ENCODE measurements at places on chromosomes 13 and 19.

GRCh38 chr13:95245071-95245470 is 56.2 kb downstream of the ABCC4 start:
- no peak for DNase-seq

DNA sequence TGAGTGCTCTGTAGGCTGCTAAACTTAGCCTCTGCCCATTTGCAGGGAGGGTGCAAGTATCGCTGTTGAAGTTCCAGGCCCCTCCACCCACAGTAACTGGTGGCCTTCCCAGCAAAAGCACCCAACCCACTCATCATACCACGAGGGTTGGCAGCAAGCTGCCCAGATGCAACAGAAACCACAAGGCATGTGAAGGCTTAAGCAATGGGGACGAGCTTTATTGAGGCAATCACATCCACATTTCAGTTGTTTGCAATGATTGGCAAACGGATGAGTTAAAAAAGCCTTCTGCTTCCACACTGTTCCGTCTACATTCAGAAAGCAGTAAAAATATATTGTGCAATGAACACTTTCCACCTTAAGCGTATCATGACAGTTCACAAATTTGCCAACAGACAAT is 10.3 kb downstream of the GJB6 start:
- no peak for DNase-seq

GRCh38 chr13:32639502-32640105 is 53.4 kb downstream of the PDS5B start:
- peak; percentile 67 for DNase-seq

- peak; percentile 43 for DNase-seq
Observed at GRCh38 chr13:102580552-102581169, 16.1 kb upstream of the TPP2 start.

DNA sequence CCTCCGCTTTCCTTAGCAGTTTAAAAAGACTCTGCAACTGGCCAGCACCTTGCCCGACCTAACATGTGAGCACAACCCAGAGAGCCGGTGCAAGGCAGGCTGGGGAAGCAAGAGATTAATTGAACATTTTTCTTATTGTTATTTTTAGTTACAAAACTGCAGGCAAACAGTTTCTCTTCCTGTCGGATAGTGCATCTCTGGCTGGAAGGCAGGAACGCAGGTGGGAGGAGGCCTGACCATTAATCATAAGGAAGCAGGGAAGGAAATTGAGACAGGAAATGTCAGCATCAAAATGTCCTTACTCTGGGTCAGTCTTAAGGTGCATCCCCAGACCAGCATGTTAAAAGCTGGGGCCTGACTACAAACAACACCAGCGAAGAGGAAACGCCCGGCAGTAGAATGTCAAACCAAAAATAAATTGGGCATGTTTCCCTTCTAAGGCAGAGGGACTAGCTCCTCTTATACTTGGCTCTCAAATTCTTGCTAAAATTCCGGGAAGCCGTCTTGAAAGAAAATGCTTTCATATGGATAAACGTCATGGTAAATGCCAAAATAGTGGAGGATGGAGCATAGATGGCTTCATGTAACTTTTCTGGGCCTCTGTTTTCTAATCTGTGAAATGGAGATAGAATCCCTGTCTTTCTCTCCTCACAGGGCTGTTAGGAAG is 226.8 kb downstream of the RAP2A start:
- DNase-seq = no peak

DNA sequence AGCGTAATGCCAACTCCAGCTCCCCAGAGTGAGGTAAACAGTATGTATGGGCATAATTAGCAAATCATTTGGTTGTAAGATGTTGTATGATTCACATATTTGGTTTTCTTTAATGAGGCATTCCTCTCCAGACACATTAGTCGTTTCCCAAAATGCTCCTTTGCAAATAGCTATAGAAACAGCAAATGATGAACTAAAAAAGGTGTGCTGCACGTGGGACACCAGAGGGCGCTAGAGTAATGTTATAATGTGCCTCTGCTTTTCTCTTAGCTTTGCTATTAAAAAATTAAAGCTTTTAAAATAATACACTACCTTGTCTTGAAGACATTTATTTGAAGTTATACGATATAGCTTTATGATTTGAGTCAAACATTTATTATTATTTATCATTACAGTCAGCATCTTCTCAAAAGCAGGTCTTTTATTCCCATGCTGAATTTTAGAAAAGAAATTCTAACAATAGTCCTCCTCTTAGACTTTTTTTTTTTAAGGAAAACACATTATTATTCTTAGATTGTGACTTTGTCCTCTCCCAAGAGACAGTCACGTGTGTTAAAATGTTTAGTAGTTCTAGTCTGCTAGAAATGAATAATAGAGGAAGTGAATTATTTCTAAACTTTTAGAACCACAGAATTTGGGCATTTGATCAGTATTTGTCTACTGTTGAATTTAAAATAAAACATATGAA is 121.6 kb upstream of the FRY start:
- DNase-seq = peak; percentile 67

- DNase-seq = no peak
Observed at GRCh38 chr19:10587022-10587838, at the start of gene AP1M2. Gene AP1M2, minus strand, starts transcription at chr19:10587312. Its CDS starts 81 bp downstream, at chr19:10587231.

DNA sequence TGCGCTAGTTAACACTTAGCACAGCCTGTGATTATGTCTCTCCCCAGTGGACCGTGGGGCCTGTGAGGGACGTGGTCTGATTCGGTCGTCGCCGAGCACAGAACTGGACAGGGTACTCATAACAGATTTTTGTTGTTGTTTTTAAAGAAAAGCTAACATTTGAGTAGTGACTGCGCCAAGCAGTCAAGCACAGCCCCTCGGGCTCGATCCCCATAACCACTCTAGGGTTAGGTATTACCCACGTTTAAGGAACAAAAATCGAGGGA is 805 bp upstream of the PTOV1 start:
- no peak for DNase-seq

DNA sequence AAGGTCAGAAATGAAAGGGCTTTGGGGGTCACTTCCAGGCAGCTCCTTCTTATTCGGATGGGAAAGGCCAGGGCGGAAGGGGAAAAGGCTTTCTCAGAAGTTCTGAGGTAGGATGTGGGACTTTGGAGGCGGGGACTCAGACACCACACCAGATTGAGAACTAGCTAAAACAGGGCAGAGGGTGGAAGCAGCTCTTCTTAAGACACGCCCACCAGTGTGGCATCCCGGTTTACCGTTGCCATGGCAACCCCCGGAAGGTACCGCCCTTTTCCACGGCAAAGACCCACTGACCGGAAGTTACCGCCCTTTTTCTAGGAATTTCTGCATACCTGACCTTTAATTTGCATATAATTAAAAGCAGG is 3.8 kb upstream of the LILRA5 start:
- no peak for DNase-seq

DNA sequence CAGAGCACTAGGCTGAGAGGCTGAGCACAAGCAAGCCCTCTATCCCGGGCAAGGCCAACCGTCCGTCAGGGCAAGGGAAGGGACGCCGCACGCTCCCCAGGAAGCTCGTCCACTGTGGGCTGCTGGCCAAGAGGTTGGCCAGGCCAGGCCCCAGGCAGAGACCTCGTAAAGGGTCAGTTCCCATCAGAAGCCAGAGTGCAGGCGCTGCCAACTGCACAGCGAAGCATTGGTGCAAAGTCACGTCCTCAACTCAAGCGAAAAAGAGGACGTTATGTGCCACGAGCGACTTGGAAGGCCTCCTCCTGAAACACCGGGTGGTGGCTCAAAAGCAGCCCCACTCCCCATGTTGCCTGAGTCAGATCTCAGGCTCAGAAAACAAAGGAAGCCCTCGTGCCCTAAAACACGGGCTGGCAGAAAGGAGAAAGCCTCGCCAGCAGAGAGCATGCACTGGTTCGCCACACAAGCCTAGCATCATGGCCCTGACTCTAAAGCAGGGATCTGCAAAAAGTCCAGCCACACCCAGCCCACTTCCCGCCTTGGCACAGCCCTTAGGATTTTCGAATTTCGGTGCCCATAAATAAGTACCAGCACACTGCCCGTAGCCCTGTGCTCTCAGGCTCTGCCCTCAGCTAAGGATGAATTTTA is 4.7 kb downstream of the AKAP8 start:
- DNase-seq = no peak

- DNase-seq = no peak
Observed at GRCh38 chr13:66329988-66330451, 900.1 kb downstream of the PCDH9 start.

- DNase-seq = no peak
Observed at GRCh38 chr13:29369060-29369743, 226.3 kb downstream of the SLC7A1 start.

DNA sequence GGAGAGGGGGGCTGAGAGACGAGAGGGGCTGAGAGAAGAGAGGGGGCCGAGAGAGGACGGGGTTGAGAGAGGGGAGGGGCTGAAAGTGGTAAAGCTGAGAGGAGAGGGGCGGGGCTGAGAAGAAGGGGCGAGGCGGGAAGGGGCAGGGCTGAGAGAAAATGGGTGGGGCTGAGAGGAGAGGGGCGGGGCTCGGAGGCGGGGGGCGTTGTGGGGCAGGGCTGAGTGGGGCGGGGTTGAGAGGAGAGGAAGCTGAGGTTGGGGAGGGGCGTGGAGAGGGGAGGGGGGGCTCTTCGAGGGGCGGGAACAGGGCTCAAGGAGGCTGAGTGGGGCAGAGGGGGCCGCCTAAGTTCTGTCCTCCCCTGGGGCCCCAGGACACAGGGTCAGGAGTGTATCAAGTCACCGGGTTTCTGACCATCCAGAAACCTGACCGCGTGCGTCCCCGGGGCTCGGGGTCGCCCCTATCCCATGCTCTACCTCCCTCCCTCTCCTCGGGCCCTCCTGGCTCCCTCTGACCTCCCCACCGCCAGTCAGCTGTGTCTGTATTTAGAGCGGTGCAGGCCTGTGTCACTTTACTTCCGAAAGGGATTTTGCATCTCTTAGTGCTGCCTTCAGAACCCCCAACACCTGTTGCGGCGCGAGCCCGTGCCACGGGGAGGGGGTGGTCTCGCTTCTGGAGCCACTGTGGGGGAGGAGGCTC is 38.6 kb upstream of the SEMA6B start:
- DNase-seq = peak; percentile 60

- DNase-seq = no peak
Observed at GRCh38 chr19:4362831-4363545, 19.6 kb downstream of the MPND start.

GRCh38 chr19:40414542-40415535 is 1.7 kb upstream of the PRX start:
- DNase-seq = no peak

DNA sequence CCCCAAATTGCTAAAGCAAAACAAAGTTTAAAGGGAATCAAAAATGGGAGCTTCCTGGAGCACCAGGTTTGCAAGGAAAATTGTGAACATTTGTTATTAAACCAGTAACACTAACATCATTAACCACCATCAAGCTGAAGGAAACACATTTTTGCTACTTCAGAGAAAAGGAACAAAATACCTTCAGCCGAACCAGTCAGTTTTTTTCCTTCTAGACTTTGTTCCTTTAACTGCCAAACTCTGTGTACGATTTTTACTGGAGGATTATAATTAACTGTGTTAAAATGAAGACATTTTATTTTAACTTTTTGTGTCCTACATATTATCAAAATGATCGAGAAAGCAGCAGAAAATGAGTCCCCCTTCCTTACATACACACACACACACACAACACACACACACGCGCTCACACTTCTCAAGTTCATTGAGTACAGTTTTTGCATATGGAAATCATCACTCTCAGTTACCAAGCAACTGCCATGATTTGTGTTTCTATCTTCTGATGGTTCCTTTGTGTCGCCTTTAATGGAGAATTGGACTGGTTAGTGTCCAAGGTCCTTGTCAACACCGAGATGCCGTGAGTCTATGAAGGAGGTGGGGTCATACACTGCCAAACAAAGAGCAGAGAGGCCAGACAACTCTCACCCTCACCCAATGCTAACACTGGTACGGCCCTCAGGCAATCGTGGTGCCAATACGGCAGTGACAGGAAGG is 9.8 kb upstream of the SERP2 start:
- no peak for DNase-seq

GRCh38 chr13:34750078-34750931 is 191.8 kb upstream of the NBEA start:
- no peak for DNase-seq

DNA sequence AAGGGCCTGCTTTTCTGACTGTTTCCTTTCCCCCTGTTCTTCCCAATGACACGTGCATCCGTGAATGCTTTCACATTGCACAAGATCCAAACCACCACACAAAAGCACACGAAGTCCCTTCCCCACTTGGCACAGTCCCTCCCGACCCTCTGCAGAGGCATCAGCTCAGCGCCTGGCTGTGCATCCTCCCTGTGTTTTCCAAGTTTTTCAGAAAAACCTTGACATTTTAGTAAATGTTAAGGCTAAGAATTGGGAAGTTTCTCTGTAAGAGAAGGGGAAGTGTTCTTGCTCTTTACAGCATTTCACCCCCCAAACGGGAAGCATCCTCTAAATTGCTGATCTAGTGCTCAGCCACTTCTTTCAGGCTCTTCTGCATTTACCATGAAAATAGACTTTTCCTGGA is 94.5 kb upstream of the TM9SF2 start:
- no peak for DNase-seq

- DNase-seq = no peak
Observed at GRCh38 chr19:46745030-46745429, 827 bp upstream of the FKRP start.

DNA sequence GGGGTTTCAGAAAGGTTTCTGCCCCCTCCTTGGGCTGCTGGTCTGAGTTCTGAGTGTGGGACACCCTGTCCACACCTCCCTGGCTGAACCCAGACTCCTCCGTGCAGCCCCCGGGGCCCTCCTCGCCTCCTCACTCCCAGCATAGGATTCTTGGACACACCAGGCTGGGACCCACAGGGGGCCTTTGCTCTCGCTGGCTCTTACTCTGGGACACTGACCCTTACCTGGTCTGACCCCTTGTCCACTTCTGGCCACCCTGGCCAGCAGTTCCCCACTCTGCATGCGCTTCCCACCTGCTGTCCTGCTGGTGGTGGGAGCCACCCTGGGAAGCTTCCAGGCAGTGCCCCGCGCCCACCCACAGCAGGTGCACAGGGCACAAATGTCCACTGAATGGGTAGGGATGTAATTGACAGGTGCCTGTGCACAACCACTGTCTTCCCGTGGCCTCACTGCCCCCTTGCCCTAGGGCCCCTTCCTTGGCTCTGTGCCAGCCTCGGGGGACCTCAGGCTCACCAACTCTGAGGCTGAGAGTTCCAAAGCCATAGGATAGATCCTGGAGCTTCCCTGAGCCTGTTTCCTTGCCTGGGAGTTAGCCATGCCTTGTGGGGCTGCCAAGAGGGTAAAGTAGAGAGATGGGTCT is 7.0 kb upstream of the SLC25A42 start:
- DNase-seq = no peak

- DNase-seq = no peak
Observed at GRCh38 chr19:11164879-11165406, 9.4 kb upstream of the SPC24 start.

- no peak for DNase-seq
Observed at GRCh38 chr19:21704320-21704719, 63.1 kb downstream of the ZNF100 start.

- DNase-seq = no peak
Observed at GRCh38 chr13:73278186-73278585, 219.4 kb downstream of the KLF5 start.

DNA sequence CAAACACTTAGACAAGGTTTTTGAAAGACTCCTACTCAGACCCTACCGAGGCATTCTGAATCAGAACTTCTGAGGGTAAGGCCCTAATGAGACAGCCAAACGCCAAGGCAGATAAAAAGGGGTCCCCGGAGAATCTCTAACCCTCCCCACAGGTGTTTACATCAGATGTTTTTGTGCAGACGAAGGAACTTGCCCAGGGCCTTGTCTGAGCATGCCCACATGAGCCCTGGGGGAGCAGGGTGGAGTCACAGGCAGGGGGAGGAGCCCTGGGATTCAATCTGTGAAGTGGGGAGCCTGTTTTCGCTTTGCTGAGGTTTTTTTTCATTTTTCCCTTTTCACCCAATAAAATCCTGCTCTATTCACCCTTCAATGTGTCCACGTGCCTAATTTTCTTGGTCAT is 61.6 kb upstream of the MED4 start:
- peak; percentile 91 for DNase-seq

- DNase-seq = peak; percentile 78
Observed at GRCh38 chr19:35030257-35031071, at the start of gene SCN1B. Gene SCN1B, plus strand, starts transcription at chr19:35030470. Its CDS starts 351 bp downstream, at chr19:35030821.
